Cortex of kidney (tissue), 1 donor: ENCODE measurements at places on chromosomes 2 and 18.

- DNase-seq = no peak
Measured at GRCh38 chr2:176638167-176639015, 369.1 kb downstream of the MTX2 start.

- DNase-seq = no peak
Measured at GRCh38 chr2:162243715-162244114, 470 bp upstream of the FAP start.

- no peak for DNase-seq
Measured at GRCh38 chr2:109637749-109638570, 23.8 kb downstream of the SOWAHC start.

GRCh38 chr18:25724121-25724520 is 366.3 kb downstream of the SS18 start:
- no peak for DNase-seq

- DNase-seq = no peak
Measured at GRCh38 chr18:22387787-22388186, 29.9 kb downstream of the CTAGE1 start.

- no peak for DNase-seq
Measured at GRCh38 chr18:42459873-42460272, 504.8 kb downstream of the PIK3C3 start.

GRCh38 chr2:103808814-103809213 is 1045.1 kb upstream of the POU3F3 start:
- DNase-seq = no peak

- DNase-seq = no peak
Measured at GRCh38 chr2:134123332-134123731, 130.5 kb upstream of the MGAT5 start.

GRCh38 chr2:223109341-223109740 is 57.4 kb downstream of the KCNE4 start:
- no peak for DNase-seq

- no peak for DNase-seq
Measured at GRCh38 chr2:218482651-218483050, 63.7 kb downstream of the VIL1 start.

GRCh38 chr18:74579496-74580065 is 18.1 kb upstream of the ZNF407 start:
- DNase-seq = no peak

DNA sequence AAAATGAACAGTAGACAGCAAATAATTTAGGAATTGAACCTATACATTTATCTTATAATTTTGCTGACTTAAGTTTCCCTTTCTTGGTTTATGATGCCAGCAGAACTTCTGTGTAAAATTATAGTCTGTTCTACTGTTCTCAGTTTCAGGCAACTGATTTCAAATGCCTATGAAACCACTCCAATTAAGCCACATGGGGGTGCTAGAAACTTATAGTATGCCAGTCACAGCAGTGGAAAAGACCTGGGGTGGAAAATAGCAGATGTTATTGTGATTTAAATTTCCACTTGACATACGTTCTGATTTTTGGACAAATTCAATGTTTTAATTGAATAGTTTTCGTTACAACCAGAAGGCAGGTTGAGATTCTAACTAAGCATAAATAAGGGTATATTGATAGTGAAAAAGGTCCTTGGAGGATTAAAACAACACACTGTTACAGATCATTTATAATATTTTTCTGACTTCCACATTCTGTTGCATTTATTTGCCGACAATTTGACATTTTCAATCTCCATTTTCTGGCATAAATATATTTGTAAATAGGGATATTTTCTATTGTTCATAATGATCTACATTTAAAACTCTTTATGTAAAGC is 61.4 kb downstream of the CPS1 start:
- DNase-seq = no peak

DNA sequence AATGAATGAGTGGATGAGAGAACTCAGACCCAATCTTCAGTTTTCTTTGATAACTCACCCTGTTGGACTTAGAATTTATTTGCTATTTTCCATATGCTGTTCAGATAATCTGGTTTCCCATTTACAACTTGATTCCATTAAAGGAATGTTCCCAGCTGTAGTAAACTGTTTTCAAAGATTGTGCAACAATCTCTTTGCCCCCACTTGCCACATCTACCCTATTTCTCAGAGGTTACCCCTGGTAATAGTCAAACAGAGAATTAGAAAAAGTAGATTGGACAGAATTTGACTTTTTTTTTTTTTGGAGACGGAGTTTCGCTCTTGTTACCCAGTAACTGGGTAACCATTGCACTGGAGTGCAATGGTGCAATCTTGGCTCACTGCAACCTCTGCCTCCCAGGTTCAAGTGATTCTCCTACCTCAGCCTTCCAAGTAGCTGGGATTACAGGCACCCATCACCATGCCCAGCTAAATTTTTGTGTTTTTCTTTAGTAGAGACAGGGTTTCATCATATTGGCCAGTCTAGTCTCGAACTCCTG is 93.4 kb upstream of the SIX2 start:
- no peak for DNase-seq

DNA sequence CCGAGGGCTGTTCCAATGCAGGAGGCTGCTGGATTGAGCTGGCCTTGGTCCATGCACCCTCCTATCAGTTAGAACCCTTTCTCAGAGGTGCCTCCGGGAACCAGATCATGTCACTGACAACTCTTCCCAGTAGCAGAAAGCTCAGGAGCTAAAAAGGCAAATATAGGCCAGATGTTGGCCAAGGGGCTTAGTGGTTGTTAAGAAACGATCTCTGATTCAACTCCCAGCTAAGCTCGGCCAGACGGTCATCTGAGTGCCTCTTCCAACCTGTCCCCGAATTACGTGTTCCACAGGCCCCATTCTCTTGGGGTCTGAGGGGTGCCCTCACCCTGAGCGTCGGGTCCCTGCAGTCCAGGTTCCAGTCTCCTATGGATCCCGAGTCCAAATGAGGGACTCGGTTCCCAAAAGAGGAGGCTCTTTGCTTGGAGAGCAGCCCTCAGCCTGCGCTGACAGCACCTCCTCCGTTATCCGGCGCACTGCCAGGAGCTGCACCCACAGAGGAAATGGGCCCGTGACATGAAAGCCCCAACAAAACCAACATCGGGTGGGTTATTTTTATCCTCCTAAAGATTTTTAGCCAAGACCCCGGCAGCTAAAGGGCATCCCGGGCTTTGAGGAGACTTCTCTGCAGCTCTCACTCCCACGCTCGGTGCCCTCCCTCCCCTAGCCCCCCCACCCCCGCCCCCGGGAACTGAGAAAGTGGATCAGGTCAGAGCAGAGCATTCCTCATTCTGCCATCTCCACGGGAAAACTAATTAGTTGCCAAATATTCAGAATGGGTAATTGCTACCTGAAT is 106.6 kb upstream of the ID2 start:
- DNase-seq = no peak

GRCh38 chr2:27303093-27304025 is 4.9 kb downstream of the UCN start:
- DNase-seq = no peak

- DNase-seq = no peak
Measured at GRCh38 chr2:156852681-156853080, 404.8 kb upstream of the GALNT5 start.

DNA sequence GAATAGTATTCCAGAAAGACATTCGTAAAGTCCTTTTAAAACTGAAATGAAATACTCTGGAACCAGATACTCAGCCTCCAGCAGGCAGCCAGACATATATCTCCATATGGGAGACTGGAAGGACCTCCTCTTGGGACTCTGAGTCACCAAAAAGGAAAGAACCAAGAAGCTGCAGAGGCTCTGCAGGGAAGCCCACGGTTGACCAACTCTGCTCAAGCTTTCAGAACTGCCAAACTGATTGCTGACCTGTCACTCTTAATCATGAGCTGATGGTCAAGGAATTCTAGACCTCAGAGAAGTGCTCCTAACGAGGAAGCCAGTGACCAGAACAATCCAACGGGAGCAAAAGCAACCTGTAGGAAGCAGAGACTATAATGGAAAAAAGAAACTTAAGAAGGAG is 434.7 kb downstream of the EIPR1 start:
- DNase-seq = no peak

DNA sequence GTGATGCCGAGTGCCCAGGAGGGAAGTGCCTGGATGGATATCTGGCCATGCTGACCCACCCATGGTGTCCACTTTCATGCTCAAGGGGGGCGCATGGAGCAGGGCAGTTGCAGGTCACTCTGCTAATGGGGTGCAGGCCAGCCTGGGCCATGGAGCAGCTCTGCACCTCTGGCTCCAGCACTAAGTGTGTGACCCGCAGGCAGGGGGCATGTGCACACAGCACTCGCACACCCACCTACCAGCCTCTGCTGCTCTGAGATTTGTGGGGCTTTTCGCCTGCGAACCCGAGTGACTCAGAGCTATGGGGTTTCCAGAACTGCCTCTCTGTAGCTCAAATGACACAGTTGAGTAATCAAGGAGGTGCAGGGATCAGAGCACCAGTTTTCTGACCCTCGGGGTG is 66.2 kb downstream of the CYP26B1 start:
- no peak for DNase-seq

DNA sequence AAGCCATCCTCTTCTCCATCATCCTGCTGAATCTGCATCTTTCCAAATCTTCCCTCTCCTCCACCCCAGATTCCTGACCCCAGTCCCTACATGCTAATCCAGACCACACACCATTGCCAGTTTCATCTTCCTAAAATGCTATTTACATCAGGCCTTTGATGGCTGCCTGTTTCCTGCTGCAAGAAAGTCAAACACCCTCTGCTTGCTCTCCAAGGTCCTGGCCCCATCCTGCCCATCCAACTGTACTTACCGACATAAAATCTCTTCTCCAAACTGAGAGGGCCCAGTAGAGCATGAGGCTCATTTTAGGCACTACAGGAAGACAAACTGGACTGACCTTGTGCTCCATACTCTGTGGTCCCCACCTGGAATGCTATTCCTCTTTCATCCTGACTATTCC is 19.0 kb downstream of the ALK start:
- no peak for DNase-seq

GRCh38 chr2:39408351-39409136 is 28.5 kb downstream of the MAP4K3 start:
- DNase-seq = no peak

DNA sequence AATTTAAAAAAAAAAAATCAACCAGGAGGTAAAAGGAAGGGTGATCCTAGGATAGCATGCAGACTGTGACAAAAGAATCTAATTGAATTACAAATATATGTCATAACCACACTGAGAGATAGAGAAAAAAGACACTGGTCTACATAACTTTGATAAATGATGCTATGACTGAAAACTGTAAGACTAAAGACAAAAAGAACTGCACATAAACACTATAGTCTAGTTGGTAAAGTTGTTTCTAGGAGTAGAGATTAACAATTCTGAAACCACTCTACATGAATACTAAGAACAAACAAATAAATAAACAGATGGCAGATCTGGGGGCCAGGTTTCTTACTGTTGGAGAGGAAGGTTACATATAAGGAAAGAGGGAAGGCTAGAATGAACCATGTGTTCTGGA is 14.6 kb upstream of the CHAC2 start:
- DNase-seq = no peak

DNA sequence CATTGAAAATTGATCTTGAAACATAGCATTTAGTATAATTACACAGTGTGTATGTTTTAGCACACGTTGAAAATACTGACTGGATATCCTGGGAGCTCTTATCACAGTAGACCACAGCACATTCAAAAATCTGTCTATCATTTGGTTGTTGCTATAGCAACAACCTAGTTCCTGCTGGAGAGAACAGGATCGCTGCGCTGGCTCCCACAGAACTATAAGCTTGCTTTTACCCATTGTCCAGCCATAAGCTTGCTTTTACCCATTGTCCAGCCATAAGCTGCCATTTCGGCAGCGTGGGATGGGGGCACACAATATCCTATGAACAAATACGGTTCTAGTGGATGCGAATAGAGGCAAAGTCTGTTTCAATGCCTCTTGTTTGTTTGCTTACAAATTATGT is 70.4 kb upstream of the ST6GAL2 start:
- no peak for DNase-seq

- DNase-seq = no peak
Measured at GRCh38 chr2:168119515-168120141, 127.8 kb downstream of the STK39 start.

DNA sequence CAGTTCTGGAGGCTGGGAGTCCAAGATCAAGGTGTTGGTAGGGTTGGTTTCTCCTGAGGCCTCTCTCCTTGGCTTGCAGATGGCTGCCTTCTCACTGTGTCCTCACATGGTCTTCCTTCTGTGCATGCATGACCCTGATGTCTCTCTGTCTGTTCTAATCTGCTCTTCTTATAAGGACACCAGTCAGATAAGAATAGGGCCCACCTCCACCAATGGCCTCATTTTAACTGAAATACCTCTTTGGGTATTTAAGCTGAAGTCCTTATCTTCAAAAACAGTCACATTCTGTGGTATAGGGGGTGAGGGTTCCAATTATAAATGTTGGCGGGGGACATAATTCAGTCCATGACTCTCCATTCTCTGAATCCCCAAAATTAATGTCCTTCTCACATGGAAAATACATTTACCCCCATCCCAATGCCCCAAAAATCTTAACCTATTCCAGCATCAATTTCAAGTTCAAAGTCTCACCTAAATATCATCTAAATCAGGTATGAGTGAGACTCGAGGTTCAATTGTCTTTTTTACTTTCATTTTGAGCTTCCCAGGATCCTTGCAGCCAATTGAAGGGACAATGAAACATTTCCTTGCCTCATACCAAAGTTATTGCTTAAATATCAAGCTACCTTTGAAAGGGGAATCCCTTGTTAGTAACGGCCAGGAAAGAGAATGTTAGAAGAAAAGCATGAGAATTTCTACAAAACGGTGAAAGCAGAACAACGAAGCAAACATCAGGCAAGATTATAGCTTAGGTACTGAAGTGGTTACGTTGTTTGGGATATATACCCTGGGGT is 20.6 kb upstream of the CNOT11 start:
- no peak for DNase-seq

GRCh38 chr2:118320658-118321057 is 232.4 kb downstream of the INSIG2 start:
- no peak for DNase-seq

DNA sequence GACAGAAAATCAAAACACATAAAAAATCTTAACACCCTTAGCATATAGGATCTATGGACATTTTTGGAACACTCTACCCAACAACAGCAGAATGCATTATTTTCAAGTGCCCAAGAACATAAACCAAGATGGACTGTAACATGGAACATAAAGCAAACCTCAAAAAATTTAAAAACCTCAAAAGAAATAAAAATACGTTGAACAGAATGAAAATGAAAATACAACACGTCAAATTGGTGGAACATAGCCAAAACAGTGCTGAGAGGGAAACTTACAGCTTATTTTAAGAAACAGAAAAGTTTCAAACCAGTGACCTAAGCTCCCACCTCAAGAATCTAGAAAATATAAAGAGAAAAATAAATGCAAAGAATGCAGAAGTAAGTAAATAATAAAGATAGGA is 58.3 kb upstream of the BCL2L11 start:
- DNase-seq = no peak

DNA sequence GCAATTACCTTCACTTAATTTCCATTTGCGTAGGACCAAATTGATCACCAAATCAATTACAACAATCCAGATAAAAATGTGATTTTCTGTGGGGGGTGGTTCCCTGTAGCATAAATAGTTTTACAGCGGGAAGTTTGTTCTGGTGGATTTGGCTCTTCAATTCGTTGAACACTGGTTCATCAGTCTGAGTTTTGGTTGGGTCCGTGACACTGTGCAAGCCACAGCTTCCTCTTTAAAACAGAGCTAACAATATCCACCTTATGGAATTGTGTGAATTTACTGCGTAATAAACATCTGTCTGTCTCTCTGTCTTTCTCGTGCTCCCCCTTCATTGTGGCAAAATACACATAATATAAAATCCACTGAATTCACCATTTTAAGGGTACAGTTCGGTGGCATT is 310.8 kb downstream of the TGIF1 start:
- DNase-seq = no peak
